NCI-H2107 (cell line): ENCODE measurements at places on chromosomes 11 and 22.

GRCh38 chr11:20489948-20490347 lies 102.4 kb downstream of the PRMT3 start:
- no peak for DNase-seq

DNA sequence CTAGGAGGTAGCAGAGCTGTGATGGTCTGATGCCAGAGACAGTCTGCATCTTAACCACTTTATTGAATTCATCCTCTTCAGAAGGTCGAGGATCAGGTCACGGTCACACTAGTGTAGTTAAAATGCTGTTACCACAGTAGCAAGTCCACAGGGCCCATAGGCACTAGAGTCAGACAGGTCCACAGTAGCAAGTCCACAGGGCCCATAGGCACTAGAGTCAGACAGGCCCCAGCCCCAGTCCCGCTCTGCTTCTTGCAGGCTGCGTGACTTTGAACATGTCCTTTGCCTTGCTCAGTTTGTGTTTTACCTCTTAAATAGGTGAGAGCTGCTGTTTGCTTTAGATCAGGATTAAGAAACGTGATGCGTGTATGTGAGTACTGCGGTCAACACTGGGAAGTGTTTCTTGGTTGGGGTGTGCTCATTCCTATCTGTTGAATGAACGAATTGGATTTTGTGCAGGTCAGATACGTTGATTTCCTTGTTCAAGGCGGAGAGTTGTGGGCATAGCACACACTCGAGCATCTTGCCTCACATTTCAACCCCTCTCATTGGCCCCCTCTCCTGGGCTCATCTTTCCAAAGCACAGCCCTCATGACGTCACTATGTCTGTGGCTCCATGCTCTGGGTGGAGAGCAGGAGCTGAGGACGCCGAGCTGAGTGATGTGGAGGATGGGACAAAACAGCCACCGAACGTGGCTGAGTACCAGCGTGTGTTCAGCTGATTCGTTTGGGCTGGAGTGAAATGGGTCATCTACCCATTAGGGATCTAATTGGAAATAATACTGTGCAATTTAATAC lies 191.7 kb downstream of the TBC1D22A start:
- DNase-seq, result no peak

DNA sequence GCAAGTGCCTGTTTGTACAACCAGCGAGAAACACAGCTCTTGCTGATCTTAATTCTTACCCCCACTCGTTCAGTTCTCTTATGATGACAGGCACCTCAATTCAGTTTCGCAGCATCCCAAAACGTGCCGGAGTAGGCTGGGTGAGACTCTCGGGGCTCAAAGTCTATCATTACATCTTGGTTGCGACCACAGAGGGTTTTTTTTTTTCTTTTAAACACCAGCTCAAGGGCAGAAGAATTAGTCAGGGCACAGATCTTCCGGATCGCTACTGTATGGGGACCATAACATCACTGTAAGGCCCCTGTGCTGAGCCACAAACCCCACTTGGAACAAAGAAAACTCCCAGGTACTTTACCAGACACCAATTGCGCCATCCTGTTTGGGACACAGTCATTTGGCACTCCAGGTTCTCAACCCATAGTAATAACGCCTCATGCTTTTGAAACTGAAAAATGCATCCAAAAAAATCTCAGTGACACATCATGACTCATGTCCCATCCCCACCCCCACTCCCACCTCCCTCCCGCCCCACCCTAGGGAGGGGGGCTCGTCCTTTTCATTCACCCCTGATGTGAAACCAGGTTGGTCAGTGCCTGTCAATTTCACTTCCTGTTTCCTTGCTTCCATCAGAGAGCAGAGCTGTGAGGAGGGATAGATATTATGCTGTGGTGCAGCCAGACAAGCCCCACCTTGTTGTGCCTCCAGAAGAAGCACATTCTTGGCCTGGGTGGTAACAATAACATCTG lies 41.0 kb upstream of the CD5 start:
- DNase-seq, result no peak

GRCh38 chr11:56841210-56841810 lies 92.8 kb upstream of the OR9G4 start:
- DNase-seq, result peak; percentile 1

DNA sequence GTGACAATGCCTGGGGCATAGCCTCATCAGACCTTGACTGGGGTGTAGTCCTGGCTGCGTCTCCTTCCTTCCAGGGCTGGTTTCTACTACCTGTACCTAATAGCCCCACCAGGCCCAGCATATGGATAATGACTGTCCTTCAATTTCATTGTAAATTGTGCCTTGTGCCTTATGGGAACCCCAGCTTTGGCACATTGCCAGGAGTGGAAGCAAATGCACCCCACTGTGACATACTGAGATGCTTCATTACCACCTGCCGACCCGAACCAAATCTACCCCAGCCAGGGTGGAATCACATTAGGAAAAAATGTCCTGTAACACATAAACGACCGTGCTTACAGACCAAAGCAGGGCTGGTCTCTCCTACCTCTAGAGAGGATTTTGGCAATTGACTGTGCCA lies 7.3 kb downstream of the TOP3B start:
- no peak for DNase-seq

DNA sequence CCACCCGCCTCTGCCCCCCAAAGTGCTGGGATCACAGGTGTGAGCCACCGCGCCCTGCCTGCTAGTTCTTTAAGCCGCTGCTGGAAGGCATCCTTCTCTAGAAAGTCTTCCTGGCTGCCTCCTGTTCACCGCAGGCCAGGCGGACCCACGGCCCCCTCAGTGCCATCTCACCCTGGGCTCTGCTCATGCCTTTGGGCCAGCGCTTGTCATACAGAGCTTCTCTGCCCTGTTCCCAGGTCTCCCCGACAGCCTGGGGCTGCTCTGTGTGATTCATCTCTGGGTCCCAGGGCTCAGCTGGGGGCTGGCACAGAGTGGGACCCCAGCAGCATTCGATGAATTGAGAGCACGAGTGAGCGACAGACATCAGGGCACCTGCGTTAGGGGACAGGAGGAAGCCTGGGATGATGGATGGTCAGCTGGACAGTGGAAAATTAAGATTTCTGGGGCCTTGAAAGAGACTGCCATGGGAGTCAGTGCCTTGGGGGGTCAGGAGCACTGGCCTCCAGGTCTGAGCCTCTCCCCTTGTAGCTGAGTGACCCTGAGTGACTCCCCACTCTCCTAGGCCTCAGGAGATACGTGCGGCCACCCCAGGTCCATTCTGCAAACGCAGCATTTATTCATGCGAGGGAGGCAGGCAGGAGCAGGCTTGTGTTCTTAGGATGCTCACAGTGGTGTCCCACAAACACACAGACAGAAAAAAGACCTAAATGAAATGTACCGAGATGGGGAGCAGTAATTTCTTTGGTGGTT lies 23.3 kb upstream of the PRR5 start:
- DNase-seq, result no peak

DNA sequence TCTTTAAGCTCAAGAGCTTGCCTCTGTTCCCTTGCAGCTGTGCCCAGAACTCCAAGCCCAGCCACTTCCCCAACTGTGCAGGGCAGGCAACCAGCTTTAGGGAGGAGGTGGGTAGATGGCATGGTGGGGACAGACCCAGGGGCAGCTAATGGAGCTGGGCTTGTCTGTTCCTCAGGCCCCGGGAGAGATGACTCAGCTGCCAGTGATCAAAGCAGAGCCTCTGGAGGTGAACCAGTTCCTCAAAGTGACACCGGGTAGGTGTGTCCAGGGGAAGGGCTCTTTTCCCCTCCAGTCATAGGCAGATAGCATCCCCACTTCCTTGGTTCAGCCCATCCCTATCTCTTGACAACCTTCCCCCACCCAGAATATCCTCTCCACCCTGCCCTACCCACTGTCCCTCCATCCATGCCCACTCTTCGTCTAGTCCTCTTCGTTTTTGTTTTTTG lies 32.4 kb downstream of the CREB3L1 start:
- DNase-seq, result no peak

DNA sequence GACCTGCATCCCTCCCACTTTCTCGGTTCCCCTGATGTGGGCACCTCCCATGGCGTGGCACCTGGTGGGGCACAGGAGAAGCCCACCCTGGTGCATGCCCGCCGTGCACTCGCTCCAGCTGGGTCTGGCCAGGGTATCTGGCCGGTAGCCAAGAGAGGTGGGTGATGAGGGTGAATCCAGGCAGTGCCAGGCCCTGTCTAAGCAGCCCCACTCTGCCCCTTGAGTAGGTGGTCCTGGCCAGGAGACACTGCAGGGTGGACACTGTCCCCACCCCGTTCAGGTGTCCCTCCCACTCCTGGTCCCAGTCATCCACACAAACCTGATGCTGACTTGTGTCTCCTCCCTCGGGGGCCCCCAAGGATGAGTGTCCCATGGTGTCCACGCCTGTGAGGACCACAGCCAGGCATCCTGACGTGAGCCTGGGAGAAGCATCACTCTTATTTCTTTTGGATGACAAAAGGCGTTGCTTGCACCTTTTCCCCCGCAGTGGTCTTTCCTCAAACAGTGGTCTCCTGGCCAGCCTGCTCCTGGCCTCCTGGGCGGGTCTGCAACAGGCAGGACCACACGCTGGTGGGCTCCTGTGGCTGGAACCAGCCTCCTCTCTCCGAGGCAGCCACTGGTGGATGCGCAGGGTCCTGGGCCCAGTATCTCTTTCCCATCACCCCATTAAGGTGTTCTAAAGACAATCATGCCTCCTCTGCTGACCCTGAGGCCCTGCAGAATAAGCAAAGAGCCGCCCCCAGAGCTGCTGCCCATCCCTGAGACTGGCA lies 922.3 kb downstream of the BRD1 start:
- DNase-seq, result no peak

- no peak for DNase-seq
Observed at GRCh38 chr11:128521682-128522054, 65.7 kb downstream of the ETS1 start.

GRCh38 chr11:64608046-64608445 lies 17.0 kb downstream of the SLC22A12 start:
- DNase-seq, result no peak

DNA sequence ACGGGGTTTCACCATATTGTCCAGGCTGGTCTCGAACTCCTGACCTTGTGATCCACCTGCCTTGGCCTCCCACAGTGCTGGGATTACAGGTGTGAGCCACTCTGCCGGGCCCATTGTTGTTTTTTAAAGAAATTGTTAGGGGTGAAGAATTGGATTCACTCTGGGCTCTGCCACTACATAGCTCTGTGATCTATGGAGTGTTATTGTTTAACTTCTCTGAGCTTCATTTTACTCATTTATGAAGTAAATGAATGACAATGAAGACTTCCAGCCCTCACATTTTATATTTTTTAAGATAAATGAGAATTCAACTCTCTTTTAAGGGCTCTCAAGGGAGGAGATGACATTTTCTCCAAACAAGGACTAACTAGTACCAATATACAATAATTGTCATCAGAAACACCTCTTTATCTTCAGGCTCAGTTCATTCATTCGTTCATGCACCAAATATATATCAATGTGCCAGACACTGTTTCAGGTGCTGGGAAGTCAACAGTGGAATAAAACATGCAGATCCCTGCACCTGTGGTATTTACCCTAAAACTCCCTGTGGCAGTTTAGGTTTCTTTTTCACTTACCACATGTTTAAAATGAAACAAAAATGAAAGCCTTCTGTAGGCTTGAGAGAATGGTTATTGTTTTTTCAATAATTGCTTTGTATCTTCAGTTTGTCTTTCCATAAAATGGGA lies 23.5 kb upstream of the GRAMD1B start:
- no peak for DNase-seq

DNA sequence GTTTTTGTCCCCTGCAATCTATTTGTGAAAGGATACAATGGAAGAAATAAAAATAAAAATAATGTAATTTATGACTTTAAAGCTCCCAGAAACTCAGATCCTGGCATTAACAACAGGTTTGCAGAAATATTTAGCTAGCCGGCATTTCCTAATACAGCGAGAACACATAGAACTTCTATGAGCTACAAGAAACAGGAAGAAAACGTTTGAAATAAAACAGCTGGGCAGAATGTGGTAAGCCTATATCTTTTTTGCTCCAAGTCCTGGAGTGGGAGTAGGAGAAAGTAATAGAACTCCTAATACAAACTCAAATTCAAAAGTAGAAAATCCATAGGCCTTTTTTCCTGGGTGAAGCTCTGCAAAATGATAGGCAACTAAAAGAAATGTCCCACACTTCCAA lies 29.6 kb upstream of the FIBIN start:
- no peak for DNase-seq
